Large intestine (tissue), 12 donors: ENCODE measurements at places on chromosomes 1 and 21.

DNA sequence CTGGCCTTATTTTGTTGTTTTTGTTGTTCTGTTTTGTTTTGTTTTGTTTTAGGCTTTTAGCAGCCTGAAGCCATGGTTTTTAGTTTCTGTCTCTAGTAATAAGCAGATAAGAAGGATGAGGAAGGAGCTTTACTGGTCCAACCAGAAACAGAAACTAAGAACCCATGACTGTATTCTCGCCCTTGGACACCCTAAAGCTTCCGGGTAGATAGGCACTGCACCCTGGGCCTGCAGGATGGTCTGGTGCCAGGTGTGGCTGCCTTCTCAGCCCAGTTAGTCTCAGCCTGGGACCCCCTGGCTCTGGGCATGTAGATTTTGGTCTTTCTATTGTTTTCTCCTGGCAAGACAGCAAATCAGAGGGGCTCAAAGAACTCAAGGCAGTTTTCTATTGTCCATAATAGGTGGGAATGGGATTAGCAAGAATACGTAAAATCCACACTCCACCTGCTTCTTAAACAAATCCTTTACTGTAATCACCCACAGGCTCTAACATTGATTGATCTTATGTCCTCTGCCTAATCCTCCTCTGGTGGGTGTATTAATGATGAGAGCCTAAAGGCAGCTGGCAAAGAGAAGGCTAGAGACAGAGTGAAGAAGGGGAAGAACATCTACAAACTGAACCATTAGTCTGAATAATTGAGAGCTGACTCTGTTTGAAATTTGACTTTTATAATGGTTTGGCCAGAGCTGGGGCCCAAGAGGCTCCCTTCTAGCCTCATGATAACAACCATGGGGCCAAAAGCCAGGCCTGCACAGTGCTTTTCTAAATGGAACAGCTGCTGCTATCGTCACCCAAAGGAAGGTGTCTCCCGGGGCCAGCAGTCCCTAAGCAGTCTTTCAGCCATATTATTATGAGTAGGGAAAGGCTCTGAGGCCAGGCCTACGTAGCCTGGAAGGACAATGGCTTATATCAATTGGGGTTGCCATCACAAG is 106.8 kb upstream of the ATP1A1 start:
- no peak for DNase-seq

GRCh38 chr21:35482096-35482495 is 433.0 kb upstream of the RUNX1 start:
- no peak for DNase-seq

GRCh38 chr1:245124644-245125043 is 30.1 kb upstream of the KIF26B start:
- no peak for DNase-seq

DNA sequence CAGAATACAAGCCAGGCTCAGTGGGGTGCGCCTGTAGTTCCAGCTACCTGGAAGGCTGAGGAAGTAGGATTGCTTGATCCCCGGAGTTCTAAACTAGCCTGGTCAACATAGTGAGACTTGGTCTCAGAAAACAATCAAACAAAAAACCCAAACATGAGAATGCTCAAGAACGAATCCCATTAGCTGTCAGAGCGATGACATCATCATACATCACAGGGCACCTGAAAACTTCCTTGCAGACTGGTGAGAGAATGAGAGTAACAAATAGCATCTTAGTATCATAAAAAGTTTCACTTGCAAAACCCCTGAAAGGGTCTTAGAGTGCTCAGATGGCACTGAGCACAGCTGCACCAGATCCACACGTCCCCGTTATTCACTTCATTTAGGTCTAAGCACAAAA is 21.1 kb upstream of the CDCA8 start:
- no peak for DNase-seq
